ENCODE measurements at places on chromosomes 3 and 15.

DNA sequence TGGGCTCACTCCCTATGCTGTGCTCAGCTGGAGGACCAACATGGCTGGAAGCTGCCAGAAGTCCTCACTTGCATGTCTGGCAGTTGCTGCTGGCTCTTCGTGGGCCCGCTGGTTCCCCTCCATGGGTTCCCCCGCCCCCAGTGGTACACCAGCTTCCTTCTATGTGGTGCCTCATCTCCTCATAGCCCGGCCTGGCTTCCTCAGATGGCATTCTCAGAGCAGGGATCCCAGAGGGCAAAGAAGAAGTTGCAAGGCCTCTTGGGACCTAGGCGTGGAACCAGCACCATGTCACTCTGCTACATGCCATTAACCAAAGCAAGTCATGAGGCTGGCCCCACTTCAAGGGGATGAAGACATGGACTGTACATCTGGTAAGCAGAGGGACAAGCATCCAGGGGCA is 2.9 kb upstream of the CFAP92 start:
- DNase-seq = no peak

DNA sequence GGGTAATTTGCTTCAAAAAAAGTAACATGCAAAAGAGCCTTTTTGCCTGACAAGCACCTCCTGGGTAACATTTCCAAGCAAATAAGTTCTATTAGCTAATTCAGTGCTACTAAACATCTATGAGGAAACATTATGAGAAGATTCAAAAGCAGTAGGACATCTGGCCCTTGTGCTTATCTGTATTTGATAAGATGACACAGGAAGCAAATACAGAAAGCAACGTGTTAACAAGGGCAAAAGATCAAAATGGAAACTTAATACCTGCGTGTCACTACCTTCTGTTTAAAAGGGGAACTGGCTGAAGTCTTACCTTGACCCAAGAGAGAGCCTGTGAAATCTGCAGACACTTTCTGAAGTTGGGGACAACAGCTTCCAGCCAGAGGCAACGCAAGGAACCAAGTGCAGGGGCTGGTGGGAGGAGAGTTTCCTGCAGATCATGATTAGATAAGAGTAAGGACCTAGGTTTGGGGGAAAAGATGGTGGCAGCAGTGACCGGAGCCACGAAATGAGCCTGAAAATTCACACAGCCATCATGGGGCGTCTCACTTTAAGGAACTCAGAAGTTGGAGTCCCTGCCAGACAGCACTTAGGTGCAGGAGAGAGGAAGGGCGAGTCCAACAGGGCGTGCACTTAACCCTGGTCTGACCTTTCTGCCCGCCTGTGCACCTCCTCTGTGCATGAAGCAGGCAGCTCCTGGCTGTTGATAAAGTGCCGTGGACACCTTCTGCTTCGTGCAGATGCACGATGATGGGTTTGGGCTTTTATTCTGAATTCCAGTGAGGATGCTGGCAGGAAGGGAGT is 153.6 kb upstream of the BHLHE40 start:
- no peak for DNase-seq

DNA sequence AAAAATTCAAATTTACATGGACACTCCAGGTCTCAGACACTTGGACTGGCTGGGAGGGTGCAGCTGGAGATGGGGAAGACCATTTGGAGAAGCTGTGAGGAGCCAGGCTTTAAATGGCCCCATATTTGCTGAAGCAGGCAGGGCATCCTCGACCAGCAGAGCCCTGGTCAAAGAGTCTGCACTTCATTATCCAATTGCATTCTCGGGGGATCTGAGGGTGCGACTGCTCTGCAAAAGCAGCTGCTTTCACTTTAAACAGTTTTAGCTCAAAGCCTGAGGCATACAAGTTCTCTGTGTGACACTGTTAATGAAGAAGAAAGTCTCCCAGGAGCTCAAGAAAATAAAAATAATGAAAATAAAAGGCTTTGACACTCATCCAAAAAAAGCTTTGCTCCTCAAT is 98.0 kb upstream of the SLC25A36 start:
- no peak for DNase-seq

DNA sequence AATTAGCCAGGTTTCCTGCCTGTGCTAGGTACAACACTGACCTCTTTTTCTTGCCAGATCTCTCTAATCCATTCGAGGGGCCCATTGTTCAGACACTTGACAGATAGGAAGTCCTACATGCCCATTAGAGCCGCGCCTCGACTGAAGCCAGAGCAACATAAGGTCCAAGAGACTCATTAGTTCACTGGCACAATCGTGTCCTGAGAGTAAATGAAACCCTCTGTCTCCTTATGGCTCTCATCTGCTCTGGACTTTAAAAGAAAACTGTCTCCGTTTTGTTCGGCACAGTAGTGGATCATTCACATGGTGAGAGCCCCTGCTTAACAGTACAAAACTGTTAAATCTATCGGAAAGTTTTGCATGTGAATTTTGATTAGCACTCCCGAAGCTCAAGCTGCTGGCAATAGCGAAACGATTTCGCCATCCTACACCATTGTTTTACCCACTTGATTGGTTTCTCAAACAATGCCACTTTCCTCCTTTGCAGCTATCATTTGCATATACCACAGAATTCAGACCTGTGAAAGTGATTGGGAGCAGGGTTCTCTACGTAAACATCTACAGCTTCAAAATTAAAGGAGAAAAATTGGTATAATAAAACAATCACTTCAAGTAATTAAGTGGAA is 19.0 kb upstream of the C15orf61 start:
- DNase-seq = no peak

DNA sequence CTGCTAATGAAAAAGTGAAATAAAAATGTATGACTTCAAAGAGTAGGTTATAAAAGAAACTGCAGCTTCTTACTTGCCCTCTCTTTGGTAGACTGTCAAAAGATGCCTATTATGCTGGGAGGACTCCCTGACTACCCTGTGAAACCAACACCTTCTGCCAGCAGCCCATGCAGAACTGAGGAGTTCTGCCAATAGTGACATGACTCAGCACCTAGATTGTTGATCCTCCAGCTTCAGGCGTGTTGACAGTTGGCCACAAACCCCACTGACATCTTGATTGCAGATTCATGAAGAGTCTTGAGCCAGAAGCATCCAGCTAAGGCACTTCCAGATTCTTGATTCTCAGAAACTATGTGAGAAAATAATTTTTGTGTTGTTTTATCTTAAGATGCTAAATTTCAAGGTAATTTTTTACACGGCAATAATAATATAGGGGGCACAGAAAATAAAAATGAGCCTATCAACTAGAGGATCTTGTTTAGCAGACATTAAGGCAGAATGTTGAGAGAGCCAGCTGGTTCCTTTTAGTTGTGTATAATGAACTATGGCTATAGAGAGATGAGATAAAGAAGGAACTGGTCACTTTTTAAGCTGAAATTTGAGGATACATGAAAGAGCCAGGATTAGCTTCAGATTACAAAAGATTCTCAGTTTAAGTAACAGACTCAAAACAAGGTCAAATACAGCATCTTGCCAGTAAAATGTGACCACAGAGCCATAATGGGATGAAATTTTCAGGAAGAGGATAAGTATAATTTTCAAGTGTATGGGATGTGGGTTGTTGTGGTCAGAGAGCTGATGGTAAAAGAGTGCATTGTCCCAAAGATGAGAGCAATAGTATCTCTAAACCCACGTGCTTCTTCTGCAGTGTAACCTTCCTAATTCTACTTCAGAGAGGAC is 588.7 kb upstream of the CBLB start:
- DNase-seq = no peak

DNA sequence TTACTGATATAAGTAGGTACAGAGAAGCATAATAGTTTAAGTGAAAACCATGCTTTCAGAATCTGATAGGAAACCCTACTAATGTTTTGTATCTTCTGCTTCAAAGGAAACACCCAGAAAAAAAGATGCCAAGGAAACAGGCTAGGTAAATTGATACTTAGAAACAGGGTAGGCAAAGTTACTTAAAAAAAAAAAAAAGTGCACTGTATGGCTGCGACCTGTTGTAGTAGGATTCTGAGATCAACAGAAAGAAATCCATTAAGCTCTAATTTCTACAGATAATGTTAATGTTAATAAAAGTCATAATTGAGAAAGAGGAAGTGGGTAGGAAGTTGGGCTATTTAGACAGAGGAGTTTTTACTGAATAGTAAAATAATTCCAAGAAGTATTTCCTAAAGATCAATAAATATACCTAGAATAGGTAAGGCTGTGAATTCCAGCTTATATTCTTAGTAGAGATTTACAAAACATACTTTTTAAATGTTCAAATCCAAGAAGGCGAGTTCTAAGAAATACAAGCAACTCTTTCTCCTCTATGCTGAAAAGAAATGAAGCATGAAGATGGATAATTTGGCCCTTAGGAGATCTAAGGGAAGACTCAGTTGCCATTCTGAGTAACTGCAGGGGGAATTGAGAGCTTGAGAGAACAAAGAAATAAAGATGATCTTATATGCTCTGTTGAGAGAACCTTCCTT is 24.1 kb upstream of the STT3B start:
- DNase-seq = no peak
